ENCODE measurements at places on chromosomes 1 and 21.
A peak's percentile ranks its signal among the peaks of the same experiment; 100 is the strongest.

DNA sequence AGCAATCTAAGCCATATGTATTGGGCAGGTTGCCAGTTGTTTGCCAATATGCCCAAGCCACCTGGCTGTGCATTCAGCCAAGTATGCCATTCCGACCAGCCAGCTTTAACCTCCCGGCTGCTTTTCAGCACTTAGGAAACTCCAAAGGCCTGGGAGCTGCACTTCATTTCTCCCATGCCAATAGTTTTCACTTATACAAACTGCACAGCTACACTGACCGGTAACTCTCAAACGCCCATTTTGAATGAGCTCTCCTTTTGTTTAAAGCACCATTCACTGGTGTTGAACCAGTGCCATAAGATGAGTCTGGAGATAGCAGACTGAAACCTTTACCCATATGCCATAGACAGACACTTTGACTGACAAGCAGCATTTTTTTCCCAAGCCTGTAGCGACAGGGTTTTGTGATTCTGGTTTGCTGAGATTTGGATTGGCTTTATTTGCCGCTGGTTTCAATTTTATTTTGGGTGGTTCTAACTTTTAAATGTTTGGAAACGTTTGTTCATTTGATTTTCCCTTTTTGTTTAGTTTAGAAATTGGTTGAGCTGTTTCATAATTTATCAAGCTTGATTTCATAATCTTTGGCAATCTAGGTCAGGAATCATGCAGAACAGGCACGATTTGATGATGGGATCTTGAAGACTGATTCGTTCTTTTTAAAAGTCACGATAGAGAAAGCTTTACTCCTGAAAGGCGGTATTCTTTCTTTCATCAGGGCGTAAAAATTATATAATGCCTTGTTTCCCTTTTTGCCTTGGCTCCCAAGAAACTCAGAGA is 144.6 kb downstream of the NFIA start:
- no peak for DNase-seq

DNA sequence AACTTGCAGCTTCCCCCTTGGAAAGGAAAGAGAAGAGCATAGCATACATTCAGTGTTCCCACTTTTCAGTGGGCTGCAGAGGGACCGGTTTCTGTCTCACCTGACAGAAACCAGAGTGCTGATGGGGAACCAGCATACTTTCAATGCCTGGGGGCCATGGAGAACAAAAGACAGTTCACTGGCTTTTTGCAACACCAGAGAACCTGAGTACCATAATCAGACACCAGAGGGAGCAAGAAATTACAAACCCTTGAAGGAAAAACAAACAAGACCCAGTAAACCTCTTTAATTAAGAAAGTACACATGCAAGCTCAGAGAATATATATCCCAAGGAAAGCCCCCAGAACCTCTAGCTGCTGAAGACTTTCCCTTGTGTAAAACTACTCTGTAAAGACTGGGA is 51.1 kb downstream of the CSMD2 start:
- no peak for DNase-seq

- DNase-seq: no peak
Measured at GRCh38 chr1:17565461-17566252, 26.2 kb downstream of the ARHGEF10L start.

DNA sequence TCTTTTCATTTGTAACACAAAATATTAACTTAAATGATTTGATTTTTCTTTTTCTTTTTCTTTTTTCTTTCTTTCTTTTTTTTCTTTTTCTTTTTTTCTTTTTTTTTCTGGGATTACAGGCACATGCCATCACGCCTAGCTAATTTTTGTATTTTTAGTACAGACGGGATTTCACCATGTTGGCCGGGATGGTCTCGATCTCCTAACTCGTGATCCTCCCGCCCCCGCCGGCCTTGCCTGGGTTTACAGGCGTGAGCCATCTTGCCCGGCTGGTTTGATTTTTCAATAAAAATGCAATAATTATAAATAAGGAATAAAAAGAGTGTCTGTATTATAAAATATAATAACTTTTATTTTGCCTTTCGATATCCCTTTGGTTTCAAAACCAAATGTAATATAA is 146.7 kb upstream of the RGS18 start:
- no peak for DNase-seq

DNA sequence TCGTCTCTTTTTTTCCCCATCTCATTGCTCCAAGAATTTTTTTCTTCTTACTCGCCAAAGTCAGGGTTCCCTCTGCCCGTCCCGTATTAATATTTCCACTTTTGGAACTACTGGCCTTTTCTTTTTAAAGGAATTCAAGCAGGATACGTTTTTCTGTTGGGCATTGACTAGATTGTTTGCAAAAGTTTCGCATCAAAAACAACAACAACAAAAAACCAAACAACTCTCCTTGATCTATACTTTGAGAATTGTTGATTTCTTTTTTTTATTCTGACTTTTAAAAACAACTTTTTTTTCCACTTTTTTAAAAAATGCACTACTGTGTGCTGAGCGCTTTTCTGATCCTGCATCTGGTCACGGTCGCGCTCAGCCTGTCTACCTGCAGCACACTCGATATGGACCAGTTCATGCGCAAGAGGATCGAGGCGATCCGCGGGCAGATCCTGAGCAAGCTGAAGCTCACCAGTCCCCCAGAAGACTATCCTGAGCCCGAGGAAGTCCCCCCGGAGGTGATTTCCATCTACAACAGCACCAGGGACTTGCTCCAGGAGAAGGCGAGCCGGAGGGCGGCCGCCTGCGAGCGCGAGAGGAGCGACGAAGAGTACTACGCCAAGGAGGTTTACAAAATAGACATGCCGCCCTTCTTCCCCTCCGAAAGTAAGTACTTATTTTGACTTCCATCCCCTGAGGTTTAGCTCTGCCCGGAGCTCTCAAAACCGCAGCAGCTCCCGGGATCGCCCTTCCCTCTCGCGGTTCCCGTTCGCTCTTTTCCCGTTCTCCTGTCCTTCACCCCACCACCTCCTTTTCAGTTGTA is 1.5 kb downstream of the TGFB2 start:
- DNase-seq: no peak

DNA sequence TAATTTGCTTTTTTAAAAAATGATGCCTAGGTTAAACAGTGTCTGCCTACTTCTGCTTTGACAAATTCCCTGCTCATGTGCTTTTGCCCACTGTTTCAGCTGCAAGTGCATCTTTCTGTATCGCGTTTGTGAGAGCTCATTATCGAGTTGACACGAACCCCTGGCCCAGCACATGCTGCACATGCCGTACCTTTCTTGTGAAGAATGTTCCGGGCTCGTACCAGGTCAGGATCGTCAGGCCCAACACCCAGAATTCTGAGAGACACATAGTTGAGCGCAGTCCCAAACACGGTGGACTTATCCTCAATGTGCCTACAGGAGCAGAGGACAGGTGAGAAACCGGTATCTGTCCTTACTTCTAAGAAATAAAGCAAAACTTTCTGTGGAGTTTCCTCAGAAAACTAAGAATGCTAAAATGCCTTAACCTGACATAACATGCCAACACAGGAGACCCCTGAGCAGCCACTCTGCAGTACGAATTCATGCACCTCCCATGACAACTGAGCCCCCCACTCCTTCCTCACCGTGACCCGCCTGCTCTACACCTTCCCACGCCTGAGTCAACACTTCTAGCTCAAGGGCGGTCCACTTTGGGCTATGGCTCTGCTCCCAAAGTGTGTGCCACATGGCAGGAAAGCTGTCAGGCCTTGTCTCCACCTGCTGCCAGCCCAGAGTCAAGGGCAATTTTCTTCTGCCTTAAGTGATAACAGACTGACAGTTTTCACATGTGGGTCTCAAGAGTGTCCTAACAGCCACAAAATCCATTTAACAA is 6.7 kb downstream of the LSS start:
- DNase-seq: no peak

DNA sequence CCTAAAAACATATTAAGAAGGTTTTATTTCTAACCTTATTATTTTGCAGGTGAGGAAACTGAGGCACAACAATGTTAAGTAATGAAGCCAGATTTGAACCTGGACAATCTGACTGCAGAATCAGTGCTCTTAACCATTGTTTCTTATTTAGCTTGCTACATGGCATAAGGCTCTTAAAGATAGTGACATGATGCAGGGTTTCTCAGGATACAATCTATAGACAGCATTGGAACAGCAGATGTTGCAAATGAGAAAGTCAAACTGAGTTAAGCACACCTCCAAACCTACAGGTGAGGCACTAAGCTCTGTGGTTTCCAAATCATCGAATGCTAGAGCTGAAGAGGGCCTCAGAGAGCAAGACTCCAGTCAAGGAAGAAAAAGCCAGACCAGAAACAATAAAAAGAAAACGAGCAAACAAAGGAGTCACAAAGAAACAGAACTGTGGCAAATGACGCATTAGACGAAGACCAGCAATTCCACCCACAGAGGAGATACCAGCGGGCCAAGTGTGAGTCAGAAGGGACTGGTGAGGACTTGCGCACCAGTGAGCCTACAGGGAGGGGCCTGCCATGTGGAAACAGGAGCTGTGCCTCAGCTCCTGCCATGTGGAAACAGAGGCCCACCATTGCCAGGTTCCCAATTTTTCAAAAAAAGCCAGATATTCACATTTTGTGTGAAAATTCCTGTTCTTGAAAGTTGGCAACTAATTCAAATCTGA is 14.4 kb downstream of the CD58 start:
- DNase-seq: peak; percentile 89

- DNase-seq: no peak
Measured at GRCh38 chr1:204094856-204095634, 22.1 kb downstream of the SOX13 start.
